ENCODE measurements at places on chromosomes 11 and 22.
A peak's percentile ranks its signal among the peaks of the same experiment; 100 is the strongest.

- no peak for DNase-seq
Measured at GRCh38 chr22:17562906-17563870, at the start of gene SLC25A18. Gene SLC25A18, plus strand, starts transcription at chr22:17563498. Its CDS starts 16,447 bp downstream, at chr22:17579945.

DNA sequence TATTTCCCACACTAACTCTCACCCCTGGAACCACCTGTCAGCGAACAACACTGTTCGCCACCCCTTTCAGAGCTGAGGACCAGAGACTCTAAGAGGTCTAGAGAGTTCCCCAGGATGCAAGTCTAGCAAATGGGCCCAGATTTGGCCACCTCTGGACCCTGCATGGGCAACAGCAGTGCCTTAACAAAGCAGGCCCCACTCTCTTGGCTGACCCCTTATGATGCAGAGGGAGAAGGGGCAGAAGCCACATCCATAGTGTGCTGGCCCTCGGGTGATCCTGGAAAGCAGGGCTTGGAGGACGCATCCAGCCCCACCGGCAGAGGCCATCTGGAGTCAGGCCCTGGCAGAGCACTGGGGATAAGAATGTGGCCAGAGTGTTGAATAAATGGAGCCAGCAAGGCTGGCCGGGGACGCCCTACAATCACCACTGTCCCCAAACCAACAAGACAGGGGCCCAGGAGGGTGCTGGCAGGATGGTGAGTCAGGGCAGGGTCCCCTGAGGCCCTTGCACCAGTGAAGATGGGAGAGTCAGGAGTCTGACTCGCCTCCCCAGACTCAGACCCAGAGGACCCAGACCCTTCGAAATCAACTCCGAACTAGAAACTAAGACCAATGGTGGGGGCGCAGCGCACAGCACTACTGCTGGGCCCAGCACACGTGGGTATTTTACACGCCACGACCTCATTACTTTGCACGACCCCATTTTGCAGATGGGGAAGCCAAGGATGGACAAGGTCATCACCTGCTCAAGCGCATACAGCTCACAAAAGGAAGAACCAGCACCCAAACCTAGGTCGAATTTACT, 6.5 kb downstream of the CSNK1E start:
- DNase-seq = no peak

GRCh38 chr11:72544589-72544988, 110.3 kb upstream of the CLPB start:
- DNase-seq = no peak

GRCh38 chr11:69244266-69244665, 49.7 kb upstream of the MYEOV start:
- DNase-seq = no peak

- no peak for DNase-seq
Measured at GRCh38 chr22:36729321-36729720, 25.8 kb upstream of the CACNG2 start.

- no peak for DNase-seq
Measured at GRCh38 chr11:128551611-128552335, 35.6 kb downstream of the ETS1 start.

GRCh38 chr11:6681949-6682348, 1.2 kb downstream of the MRPL17 start:
- DNase-seq = no peak

- DNase-seq = peak; percentile 46
Measured at GRCh38 chr11:61336171-61336935, 3.3 kb downstream of the TKFC start.

DNA sequence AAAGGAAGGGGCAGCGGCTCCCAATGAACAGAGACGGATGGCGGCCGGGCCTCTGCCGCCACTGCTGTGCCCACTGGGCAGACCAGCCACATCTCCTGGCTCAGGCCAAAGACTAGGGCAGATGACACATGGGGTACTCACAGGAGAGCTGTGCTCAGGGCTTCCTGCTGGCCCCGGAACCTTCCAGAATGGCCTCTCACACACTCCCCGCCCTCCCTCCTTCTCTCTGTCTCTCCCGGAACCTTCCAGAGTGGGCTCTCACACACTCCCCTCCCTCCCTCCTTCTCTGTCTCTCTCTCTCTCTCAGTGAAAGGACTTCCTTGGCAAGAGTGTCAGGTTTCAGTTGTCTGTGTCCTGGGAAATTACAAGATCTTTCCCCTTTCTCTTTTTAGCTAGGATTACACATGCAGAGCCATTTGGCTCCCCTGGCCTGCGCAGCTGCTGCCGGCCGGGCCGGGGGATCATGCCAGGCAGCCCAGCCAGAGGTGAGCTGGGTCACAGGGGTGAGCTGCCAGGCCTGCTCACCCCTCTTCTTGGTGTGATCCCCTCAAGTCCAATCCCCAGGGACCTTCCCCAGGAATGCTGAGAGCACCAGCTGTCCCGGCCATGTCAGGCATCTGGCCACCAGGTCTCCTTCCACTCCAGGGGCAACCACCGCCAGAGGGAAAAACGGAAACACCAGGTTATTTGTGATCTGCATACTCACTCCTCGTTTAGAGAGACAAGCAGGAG, 45.3 kb upstream of the ADA2 start:
- DNase-seq = no peak

DNA sequence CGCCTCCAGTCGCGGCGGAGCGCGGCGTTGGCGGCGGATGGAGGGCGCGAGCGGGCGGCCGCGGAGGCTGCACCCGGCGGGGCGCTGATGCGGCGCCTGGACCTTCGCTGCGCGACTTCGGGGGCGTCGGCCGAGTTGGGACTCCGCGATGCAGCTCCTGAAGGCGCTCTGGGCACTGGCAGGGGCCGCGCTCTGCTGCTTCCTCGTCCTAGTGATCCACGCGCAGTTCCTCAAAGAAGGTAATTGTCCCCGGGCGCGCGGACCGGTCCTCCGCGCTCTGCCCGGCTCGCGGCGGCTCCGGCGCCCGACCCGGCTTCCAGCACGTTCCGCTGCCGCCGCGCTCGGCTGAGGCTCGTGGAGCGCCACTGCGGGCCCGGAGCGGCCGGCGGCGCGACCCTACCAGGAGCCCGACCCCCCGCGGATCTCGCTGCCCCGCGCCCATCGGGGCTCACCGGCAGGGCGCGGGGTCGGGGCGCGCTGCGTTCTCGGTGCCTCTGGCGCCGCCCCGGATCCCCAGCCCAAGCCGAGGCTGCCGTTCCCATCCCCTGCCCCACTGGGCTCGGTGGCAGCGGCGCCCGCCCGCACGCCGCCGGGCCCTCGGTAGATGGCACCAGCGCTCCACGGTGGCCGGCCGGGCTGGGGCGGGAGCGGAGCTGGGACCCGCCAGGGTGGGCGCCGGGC, 1251.2 kb downstream of the BRD1 start:
- no peak for DNase-seq

DNA sequence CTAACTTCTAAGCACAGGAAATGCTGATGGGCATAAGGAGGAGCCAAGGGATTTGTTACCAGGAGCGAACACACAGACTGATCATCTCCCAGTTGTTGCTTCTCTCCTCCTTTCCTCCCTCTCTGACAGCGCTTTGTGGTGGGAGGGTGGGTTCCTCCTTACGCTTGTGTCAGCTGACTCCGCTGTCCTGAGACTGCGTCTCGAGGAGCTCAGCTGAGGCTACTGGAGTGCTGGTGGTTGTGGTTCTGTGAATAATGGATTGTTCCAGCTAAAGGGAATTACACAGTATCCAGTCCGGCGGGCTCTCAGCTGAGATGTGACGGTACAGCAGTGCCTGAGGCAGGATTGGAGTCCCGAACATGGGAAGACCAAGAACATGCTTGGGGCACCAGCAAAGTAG, 113.4 kb downstream of the CTNND1 start:
- DNase-seq = no peak

GRCh38 chr11:43952401-43953342, 10.2 kb downstream of the C11orf96 start:
- DNase-seq = no peak

DNA sequence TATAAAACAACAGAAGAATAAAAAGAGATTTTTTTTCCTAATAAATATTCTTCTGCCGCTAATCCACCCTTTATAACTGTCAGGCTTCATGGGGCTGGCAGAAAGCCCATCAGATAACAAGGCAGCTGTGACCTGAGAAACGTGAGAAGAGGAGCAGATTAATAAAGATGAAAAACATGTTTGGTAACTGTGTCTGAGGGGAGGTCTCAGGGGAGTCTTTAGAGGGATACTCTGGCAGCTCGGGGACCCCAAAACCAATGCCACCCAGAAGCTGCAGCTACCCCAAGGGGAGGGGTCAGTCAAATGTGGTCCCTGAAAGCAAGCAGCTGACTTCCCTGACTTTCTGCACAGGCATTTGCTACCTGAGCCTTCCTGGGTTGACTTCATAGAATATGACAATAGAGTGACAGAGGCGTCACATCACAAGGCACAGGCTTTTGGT, 48.4 kb upstream of the POU2AF1 start:
- no peak for DNase-seq

DNA sequence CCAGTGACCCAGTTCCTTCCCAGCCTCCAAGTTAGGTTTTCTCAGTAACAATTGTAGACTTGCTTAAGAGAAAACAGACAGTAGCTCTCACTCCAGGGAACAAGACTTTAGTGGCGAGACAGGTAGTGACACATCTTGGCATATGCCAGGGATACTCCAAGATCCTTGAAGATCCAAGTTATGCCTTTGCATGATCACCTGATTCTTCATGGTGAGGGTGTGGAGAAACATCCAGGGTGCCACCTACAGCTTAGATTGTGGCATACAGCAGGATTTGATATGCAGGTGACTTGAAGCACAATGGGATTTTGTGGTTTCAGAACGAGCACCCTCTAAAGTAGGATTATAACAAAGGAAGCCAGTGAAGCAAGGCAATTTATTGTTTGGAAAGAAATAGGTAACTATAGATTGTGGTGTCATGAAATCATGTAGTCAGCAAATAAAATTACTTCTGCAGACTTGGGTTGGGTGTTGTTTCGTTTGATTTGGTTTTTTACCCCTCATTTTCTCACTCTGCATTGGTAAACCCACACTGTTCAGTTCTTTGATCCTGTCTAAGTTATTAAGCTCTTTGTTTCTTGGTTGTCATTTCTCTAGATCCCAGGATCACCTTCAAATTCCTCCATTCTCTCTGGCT, 9.2 kb downstream of the POU2AF3 start:
- no peak for DNase-seq

GRCh38 chr11:5242933-5243815, 6.5 kb downstream of the HBG1 start:
- no peak for DNase-seq

DNA sequence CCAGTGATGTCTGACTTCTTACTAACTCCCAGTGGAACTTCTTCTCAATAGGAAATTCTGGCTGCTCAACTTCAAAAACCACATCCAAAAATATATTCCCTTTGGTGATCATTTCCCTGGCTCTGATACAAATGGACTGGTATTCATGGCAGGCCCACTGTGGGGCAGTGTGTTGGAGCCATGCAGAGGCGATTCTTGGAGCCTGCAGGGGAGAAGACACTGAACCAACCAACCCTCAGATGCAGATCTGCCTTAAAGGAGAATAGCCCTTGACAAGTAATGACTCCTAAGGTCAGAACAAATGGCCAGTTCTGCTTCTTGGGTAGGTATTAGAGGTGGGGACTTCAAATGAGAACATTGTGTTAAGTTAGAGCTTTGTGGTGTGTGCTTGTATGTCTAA, 12.2 kb downstream of the OR4D9 start:
- DNase-seq = no peak

DNA sequence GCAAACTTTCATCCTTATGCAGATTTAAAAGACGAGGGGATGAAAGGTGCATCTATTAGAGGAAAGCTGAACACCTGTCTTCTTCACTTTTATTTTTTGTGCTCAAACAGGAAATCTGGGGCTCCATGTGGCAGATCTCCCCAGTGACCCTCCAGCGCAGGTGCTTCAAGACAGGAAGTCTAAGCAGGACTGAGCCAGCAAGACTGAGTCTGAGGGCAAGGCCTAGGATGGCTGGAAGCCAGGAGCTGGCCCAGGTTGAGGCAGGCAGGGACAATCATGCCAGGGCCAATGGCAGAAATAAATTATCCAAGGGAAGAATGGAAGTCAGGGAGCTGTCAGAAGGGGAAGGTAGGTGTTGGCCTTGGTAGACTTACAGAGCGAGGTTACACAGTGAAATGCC, 101.1 kb upstream of the SPON1 start:
- no peak for DNase-seq

- DNase-seq = no peak
Measured at GRCh38 chr22:32043391-32043790, 330 bp downstream of the SLC5A1 start.

GRCh38 chr11:62980133-62980760, 4.5 kb downstream of the SLC22A6 start:
- DNase-seq = no peak

GRCh38 chr22:49373289-49373666, 454.4 kb downstream of the BRD1 start:
- DNase-seq = no peak

- no peak for DNase-seq
Measured at GRCh38 chr11:26571861-26572654, at the start of gene MUC15. Gene MUC15, minus strand, starts transcription at chr11:26572263. Its CDS starts 5,169 bp downstream, at chr11:26567094.

DNA sequence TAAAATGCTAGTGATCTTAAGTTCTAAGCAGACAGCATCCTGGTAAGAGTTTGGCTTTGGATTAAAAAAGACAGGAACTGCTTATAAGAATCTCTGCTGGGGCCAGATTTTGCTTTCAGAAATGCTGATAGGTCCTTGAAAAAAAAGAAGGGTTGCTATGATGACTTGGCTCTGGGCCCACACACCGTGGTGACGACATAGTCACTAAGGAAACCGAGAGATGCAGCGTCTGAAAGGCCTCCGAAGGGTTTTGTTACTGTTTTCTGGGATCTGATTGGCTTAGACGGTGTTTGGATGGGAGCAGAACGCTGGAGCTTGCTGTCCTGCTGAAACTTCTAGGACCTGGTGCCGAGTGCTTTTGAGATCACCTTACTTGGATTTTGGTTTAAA, 8.4 kb downstream of the FAM118A start:
- peak; percentile 73 for DNase-seq

DNA sequence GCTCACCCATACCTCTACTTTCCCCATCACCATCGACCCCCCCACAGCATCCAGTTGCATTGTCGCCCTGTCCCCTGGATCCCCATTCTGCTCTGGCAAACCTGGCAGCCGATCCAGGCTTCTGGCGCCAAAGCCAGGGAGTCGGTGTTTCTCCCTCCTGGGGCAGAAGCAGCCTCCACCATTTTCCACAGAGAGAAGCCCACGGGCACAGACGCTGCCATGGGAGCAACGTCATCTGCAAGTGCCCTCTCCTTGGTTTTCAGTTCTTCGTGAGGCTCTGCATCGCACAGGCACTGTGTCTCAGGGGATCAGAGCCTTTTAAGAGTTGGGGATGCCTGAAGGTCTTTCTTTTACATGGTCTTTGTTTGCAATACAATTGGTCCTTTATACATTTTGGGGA, 2.3 kb downstream of the YPEL4 start:
- no peak for DNase-seq
